ENCODE measurements at places on chromosomes 5 and 9. TPM values are rescaled to one million over a fixed set of nuclear protein-coding genes. Genes with fewer than 3 reads are reported as not detected.

CCDC192 gene
- not detected for total RNA-seq

FLT4 gene
- total RNA-seq, result 0.32 TPM

EGR1 gene
- total RNA-seq, result 15.9 TPM

ADAMTS16 gene
- total RNA-seq, result not detected

TGFBR1 gene
- total RNA-seq, result 116 TPM

IFNA21 gene
- not detected for total RNA-seq

REXO4 gene
- total RNA-seq, result 24.0 TPM

GARIN3 gene
- total RNA-seq, result not detected

OSMR gene
- 0.17 TPM for total RNA-seq

FASTKD3 gene
- total RNA-seq, result 16.4 TPM

PCDHB13 gene
- not detected for total RNA-seq
